Mesothelial cell of epicardium (in vitro differentiated cells): ENCODE measurements at places on chromosomes 2 and 18.

- no peak for DNase-seq
Measured at GRCh38 chr2:97849881-97850528, 136.6 kb downstream of the ZAP70 start.

GRCh38 chr2:122514451-122514996, 759.1 kb downstream of the TSN start:
- no peak for DNase-seq

DNA sequence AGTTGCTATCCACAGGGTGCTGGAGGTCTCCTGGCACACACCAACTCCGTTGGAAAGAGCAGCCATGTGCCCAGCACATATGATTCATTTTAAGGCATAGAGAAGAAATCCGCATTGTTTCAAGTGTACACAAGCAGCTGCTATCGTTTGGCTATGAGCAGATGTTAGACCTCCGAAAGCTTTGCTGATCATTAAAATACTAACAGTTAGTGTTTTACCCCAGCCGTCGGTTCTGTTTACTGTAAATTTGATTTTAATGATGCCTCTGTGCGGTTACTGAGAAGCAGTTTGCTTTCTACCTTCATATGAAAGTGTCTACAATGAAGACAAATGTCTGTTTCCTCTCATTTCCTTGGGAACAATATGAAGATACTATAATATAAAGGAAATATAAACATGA, 154.9 kb downstream of the PTGR3 start:
- no peak for DNase-seq

DNA sequence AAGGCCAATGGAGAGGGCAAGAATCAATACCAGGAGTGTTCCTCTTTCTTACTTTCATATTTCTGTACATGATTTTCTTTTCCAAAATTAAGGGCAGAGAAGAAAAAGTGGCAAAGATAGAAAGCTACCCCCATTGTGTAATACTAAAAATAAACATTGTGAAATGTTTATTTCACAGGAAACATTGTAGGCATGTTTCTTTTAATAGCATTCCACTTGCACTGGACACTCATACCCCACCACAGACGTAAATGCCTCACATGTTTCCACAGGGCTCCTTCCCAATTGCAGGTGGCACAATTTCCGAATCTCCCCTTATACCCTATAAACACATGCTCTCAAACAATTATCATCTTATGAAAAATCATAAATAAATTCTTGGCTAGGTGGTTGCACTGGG, 645.1 kb upstream of the SETBP1 start:
- DNase-seq, result no peak

DNA sequence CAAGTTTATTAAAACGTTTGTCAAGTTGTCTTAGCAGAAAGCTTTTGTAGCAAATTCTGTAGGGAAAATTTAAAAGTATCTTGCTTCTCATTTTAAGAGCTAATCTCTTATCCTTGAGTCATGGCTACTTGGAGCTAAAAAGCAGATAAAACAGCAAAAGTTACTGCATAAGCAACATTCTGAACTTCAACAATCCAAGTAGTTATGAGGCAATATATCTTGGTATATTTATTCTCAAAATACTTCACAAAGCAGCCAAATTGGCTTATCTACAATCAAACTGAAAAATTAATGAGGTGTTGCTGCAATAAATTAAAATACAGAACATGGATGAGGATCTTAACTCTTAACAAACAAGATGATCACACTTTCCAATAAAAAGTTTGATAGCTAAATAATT, 306.5 kb downstream of the PIEZO2 start:
- no peak for DNase-seq
